Stimulated activated CD8-positive, alpha-beta memory T cell treated with anti-CD3 and anti-CD28 coated beads, Interleukin-15, amount 100 ng/mL, for 24 hours (primary cell): ENCODE measurements at places on chromosomes 2 and 18.

DNA sequence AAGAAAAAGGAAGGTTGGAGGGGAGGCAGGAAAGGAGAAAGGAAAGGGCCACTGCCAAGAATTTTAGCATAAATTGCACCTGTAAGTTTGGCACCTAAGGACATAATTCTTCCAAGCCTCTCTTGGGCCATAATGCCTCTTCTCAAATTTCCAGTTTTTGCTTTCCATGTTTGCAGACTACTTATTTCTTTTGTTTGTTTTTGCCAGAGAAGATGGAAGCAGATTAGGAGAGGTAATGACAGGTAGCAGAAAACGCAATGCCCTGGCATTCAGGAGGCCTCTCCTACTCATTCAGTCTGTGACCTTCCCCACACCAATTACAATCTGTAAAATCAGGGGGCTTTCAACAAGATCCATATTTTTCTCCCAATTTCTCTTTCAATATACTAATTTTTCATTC lies 56.8 kb downstream of the MRPL33 start:
- DNase-seq: no peak

DNA sequence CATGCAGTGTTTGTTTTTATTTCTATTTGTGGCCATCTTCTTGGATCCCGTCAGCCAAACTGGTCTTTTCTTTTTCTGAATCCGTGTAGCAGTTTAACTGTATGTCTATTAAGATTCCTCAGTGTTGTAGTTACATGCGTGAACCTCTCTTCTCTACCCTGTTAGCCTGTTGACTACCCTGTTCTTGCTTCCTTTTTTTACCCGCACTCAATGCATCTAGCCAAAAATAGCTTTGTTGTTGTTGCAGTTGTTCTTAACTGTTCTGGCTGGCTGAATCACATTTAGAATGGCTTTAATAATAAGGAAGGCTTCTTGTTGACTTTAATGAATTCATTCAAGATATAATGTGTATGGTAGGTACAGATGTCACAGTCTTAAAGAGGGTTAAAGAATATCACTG lies 137.1 kb downstream of the LCLAT1 start:
- DNase-seq: no peak

- DNase-seq: no peak
These were observed 3.4 kb upstream of the CXCR4 start for GRCh38 chr2:136121204-136121910.

DNA sequence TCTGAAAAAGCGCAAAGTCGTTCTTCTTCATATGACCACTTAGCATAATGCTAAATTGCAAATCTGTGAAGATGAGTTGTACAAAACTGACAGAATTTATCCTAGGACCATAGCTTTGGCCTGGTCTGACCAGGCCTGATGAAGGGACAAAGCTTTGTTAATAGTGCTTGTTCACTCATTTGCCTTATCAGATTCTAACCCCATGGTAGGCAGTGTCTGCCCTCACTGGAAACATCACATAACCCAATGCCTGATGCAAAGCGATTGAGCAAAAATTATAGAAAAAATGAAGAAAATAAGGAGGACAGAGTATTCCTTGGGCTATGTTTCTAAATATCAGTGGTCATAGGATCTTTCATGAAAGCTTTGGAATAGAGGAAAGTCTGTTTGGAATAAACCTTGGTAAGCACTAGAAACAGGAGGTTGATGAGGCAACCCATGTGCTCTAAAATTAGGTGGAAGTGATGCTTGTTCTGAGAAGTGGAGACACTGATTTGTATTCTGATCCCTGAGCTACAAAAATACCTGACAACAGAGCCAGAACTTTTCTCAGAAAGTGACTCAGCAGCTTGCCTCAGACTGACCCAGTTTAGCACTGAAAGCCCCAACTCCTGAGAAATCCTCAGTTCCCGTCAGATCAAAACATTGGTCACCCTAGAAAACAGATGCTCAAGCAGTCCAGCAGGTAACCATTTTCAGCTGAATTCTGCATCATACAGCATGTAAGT lies 131.4 kb upstream of the MAPRE2 start:
- DNase-seq: no peak
